Mesothelial cell of epicardium (in vitro differentiated cells): ENCODE measurements at places on chromosomes 5 and 9. TPM values are rescaled to one million over a fixed set of nuclear protein-coding genes. Genes with fewer than 3 reads are reported as not detected.

The CNTRL gene
- total RNA-seq, result 23.3 to 26.1 TPM (median 23.8 TPM) in 3 replicates

The LCN9 gene
- 0.97 to 1.7 TPM (median 1.4 TPM) in 3 replicates for total RNA-seq

The TSSK1B gene
- 0.38 to 0.78 TPM (median 0.60 TPM) in 3 replicates for total RNA-seq

The PHF24 gene
- 0.62 to 0.99 TPM (median 0.83 TPM) in 3 replicates for total RNA-seq

The RORB gene
- 0.16 to 0.43 TPM (median 0.38 TPM) in 3 replicates for total RNA-seq

The PCDHGA6 gene
- total RNA-seq, result 0.25 to 0.60 TPM (median 0.57 TPM) in 3 replicates

The WNT8A gene
- total RNA-seq, result not detected in 3 replicates

The CARD19 gene
- total RNA-seq, result 19.4 to 22.6 TPM (median 20.1 TPM) in 3 replicates
